Small intestine (tissue), 16 donors: ENCODE measurements at places on chromosomes 7 and 10.

DNA sequence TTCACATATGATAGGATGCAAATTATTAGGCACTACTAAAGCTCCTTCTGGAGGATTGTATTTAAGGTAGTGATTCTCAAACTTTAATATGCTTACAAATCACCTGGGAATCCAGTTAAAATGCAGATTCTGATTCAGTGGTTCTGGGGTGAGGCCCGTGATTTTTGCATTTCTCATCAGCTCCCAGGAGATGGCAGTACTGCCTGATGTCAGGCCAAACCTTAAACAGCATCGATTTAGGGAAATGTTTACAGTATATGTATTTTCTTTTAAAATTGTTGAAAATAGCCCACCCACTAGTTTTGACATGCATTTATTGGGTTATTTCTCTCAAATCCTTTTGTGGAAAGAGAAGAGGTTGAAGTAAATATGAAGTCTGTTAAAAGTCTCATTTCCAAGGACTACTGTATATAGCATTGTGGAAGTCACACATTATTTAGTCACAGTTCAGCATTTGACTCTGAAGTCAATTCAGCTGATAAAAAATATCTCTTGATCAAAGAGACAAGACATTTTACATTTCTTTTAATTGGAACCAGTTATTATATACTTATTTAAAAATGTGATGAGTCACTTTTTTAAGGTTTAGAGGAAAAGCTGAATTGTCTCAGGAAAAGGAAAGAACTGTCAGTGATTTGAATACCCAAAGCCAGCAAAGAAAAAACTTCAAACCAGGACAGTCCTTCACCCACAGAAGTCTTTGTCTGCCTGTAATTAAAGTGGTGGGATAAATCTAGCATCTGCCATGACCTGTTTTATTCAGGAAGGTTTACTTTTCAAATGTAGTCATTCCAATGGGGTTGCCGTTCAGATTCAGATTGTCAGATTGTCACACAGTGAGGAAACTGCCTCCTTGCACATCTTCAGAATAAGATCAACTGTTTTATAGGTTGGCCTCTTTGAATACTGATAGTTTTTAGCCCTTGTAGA, 21.1 kb upstream of the HBP1 start:
- DNase-seq, result peak; percentile 45

DNA sequence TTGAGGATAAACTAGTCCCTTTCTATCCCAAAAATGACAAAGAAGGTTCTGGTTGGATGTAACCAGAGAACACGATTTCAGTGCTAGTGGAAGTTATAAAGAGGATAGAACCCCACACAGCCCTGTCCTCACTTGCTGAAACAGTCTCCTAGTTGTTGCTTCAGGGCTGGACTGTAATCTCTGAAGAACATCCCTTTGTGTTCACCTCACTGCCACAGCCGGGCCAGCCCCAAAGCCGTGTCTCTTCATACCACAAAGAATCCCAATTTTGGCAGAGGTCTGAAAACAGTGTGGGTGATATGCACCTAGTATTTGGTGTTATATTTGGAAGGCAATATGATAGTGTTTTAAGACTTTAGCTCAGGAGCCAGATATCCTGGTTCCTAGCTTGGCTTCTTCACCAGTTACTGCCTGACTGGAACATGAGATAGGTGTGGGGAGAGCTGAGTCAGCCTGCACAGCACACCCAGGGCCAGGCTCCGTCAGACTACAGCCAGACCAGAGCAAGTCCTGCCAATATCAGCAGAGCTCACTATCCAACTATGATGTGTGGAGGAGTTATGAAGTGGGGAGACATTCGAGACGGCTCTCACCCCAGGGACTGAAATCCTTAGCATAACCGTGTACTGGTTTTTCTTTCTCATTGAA, 21.2 kb downstream of the CYP3A4 start:
- DNase-seq, result no peak

- DNase-seq, result peak; percentile 1
These were observed 166.0 kb downstream of the FANK1 start for GRCh38 chr10:126062131-126063032.

- DNase-seq, result no peak
These were observed 7.5 kb downstream of the FBH1 start for GRCh38 chr10:5897504-5897903.

DNA sequence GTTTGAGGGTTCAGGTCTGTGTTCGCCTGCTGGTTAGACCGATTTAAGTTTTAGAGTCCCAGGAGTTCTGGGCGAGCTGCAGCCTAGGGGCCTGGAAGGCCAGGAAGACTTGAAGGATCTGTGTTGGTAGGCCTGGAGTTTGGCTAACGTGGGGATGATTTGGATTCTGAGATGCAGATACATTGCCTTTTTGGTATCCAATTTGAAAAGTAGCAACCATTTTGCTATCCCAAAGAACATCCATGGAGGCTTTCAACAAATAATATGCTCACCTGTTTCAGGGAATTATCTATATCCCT, 433 bp upstream of the TRIM4 start:
- no peak for DNase-seq

DNA sequence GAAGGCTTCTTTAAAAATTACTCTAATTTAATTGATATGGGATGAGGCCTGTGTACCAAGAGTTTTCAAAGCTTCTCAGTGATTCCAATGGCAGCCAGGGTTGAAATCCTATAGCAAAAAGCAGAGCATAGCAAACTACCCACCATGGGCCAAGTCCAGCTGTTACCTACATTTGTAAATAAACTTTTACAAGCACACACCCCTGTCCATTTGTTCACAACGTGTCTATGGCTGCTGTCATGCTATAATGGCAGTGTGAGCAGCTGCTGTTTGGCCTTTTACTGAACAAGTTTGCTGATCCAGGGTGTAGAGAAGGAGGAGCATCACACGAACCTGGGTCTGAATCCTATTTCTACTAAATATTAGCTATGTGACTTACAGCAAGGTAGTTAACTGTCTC, 50.0 kb downstream of the NPY start:
- no peak for DNase-seq

DNA sequence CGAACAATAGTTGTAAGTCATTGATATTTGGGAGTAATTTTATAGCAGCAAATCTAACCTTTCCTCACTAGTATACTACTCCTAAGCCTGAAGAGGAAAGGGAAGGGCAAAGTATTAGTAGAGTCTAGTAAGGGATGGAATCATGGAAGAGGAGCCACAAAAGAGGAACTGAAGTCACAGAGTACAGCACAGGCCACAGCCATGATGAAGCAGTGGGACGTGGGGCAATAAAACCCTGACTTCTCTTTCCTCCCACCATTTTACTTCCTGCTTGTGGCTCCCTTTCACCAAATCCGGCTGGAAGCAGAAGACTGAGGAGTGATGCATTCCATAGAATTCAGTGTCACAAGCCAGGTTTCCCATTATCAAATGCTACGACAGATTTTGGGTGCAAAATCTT, 58.7 kb downstream of the CABCOCO1 start:
- no peak for DNase-seq

DNA sequence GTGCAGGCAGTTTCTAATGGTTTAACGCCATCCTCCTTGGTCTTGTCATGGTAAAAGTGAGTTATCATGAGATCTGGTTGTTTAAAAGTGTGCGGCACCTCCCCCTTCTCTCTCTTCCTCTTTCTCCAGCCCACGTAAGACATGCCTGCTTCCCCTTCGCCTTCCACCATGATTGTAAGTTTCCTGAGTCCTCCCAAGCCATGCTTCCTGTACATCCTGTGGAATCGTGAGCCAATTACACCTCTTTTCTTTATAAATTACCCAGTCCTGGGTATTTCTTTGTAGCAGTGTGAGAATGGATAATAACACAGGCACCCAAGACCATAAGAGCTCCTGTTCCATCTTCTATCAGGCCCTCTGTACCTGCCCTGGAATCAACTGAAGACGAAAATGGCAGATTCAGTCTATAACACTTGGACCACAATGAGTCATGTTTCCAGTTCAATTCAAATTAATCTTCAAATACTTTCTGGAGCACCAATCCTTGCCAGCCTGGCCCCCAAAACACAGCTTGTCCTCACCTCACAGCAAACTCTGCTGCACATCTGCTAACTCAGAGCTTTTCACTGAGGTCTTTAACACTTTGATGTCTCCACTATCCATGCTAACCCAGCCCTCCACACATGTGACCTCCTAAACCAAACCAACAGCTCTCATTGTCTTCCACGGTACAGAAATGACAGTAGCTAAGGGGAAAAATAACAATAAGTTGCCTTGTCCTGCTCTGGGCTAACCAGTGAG, 73.2 kb downstream of the SFMBT2 start:
- no peak for DNase-seq

- no peak for DNase-seq
These were observed 327.3 kb downstream of the PHTF2 start for GRCh38 chr7:78125884-78126283.

- DNase-seq, result no peak
These were observed 108.3 kb downstream of the GLI3 start for GRCh38 chr7:42128703-42129102.

GRCh38 chr10:88097536-88097935, 234.1 kb downstream of the PTEN start:
- DNase-seq, result no peak

- no peak for DNase-seq
These were observed 618.6 kb downstream of the ZWINT start for GRCh38 chr10:55742487-55742886.

DNA sequence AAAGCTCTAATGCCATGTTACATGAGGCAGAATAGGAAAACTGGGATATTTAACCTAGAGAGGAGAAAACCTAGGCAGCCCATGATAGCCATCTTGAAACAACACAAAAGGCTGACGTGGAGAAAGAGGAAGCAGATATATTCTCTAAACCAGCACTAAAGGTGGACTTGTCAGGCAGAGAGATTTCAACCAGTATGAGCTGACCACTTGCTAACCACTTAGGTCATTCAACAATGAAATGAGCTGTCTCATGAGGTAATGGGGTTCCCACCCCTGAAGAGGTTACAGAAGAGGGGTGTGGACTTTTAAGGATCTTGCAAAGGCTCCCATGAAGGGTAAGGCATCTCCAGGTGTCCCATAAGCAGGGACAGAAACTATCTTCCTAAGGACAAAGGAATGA, 26.8 kb upstream of the EGR2 start:
- DNase-seq, result no peak

- DNase-seq, result no peak
These were observed 791 bp downstream of the MYL7 start for GRCh38 chr7:44140341-44140740.

- DNase-seq, result no peak
These were observed 20.4 kb downstream of the DNAJB12 start for GRCh38 chr10:72334196-72334824.

GRCh38 chr10:118045837-118046394, 825 bp downstream of the RAB11FIP2 start:
- no peak for DNase-seq

- no peak for DNase-seq
These were observed 48.4 kb upstream of the ARHGAP21 start for GRCh38 chr10:24771943-24772694.

DNA sequence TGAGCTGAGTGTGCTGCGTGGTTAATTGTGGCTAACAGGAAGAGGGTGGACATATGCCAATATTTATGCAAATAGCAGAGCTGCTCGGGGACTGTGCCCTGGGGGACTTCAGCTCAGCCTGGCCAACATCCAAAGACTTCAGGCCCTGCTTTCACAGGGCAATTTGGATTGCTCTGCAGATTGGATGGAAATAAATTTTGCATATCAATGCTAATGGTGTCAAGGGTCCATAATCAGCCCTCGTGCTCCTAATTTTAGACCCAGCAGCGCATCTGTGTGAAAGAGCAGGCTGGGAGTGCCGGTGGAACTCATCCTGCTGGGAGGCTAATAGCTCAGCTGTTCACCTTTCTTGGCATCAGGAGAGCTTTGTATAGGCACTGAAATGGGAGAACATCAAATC, 270.1 kb downstream of the TCERG1L start:
- DNase-seq, result no peak

- no peak for DNase-seq
These were observed 206.6 kb downstream of the CELF2 start for GRCh38 chr10:11224321-11224720.

- no peak for DNase-seq
These were observed 30.9 kb downstream of the PLEKHS1 start for GRCh38 chr10:113782367-113782766.

- DNase-seq, result no peak
These were observed 675.5 kb downstream of the PARD3 start for GRCh38 chr10:34139559-34139958.

- DNase-seq, result no peak
These were observed 21.7 kb upstream of the PFKP start for GRCh38 chr10:3045471-3046209.

- DNase-seq, result no peak
These were observed 357.5 kb upstream of the SHH start for GRCh38 chr7:156169474-156170370.

GRCh38 chr10:34275626-34276130, 539.4 kb downstream of the PARD3 start:
- DNase-seq, result no peak

GRCh38 chr10:17516376-17516775, 62.0 kb upstream of the ST8SIA6 start:
- no peak for DNase-seq

GRCh38 chr7:712381-713138, 13.9 kb upstream of the DNAAF5 start:
- no peak for DNase-seq

GRCh38 chr7:69204943-69205342, 393.3 kb upstream of the AUTS2 start:
- no peak for DNase-seq

DNA sequence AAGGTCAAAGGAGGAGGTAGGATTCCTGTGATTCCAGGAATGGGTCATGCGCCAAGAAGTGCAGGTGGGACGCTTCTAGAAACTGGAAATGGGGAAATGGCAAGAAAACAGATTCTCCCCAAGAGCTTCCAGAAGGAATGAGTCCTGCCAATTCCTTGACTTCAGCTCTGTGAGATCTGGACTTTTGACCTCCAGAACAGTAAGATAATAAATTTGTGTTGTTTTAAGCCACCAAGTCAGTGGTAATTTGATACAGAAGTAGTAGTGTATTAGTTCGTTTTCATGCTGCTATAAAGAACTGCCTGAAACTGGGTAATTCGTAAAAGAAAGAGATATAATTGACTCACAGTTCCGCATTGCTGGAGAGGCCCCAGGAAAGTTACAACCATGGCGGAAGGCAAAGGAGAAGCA, 178.6 kb upstream of the GALNT17 start:
- no peak for DNase-seq

GRCh38 chr7:593324-594115, 73.9 kb upstream of the PDGFA start:
- no peak for DNase-seq

DNA sequence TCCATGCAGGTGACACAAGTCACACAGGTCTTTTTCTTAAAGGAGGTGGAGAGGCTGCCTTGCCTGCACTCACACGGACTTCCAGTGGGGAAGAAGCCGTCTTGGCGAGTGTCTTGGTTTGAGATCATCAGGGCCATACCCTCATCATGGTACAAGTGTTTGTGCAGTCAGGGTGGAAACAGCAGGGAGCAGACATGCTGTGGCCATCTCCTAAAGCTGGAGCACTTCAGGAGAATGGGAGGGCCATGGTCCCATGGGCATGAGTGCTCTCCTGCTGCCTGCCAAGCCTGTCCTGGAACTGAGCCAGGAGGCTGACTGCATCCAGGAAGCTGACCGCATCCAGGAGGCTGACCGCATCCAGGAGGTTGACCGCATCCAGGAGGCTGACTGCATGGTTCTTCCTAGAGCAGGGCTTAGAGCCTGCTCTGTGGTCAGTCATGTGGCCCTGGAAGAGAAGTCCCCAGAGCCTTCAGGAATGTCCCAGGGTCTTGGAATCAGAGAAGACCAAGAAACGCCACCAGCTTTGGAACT, 98.4 kb downstream of the ADARB2 start:
- no peak for DNase-seq

- DNase-seq, result no peak
These were observed 180.8 kb downstream of the PRKCQ start for GRCh38 chr10:6399231-6399741.

- no peak for DNase-seq
These were observed 30.5 kb upstream of the ZCCHC24 start for GRCh38 chr10:79475877-79476276.
